Endothelial cell (in vitro differentiated cells): ENCODE measurements at places on chromosomes 5 and 9.

DNA sequence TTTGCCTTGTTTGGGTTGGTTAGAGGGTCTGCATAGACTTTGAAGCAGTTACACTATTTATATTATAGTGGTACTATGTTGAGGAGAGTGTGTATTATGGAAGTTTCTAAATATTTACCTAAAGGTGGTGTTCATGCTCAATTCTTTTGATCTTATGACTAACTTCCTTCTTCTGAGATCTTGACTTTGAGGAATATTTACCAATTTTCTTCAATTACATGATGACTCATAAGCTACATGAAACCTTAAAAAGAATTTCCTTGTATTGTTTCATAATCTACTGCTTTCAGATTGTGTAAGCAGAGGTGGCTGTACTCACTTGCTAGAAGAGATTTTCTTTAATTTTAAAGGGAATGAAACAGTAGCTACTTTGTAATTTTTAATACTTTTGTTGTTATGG, 276.1 kb downstream of the TAF11L14 start:
- H3K4me1 ChIP-seq: peaks cover 9% of the 10 kb centered on the region
- no peak overlapping the region for H3K27ac ChIP-seq
- no peaks in the 10 kb centered on the region for H3K27me3 ChIP-seq

- H3K4me3 ChIP-seq: no peak overlapping the region
- peaks cover 4% of the 10 kb centered on the region for H3K4me1 ChIP-seq
- no peak overlapping the region for H3K27ac ChIP-seq
- no peaks in the 10 kb centered on the region for H3K36me3 ChIP-seq
Observed at GRCh38 chr5:113390224-113390623, 44.6 kb downstream of the TSSK1B start.

- peaks cover 12% of the 10 kb centered on the region for H3K4me1 ChIP-seq
- H3K27me3 ChIP-seq: no peaks in the 10 kb centered on the region
- no peak for DNase-seq
- no peak overlapping the region for H3K27ac ChIP-seq
- no peak overlapping the region for H3K4me3 ChIP-seq
- peaks cover 4% of the 10 kb centered on the region for H3K36me3 ChIP-seq
Observed at GRCh38 chr5:15571081-15571480, 71.1 kb downstream of the FBXL7 start.

- no peak overlapping the region for H3K27ac ChIP-seq
- no peaks in the 10 kb centered on the region for H3K27me3 ChIP-seq
- no peak for DNase-seq
- no peaks in the 10 kb centered on the region for H3K36me3 ChIP-seq
Observed at GRCh38 chr5:58922461-58923171, 339.7 kb downstream of the RAB3C start.

- H3K27ac ChIP-seq: no peak overlapping the region
- no peak overlapping the region for H3K4me3 ChIP-seq
- peaks cover 15% of the 10 kb centered on the region for H3K27me3 ChIP-seq
- no peak for DNase-seq
- peaks cover 16% of the 10 kb centered on the region for H3K4me1 ChIP-seq
Observed at GRCh38 chr9:121813519-121814210, 162.2 kb downstream of the DAB2IP start.

DNA sequence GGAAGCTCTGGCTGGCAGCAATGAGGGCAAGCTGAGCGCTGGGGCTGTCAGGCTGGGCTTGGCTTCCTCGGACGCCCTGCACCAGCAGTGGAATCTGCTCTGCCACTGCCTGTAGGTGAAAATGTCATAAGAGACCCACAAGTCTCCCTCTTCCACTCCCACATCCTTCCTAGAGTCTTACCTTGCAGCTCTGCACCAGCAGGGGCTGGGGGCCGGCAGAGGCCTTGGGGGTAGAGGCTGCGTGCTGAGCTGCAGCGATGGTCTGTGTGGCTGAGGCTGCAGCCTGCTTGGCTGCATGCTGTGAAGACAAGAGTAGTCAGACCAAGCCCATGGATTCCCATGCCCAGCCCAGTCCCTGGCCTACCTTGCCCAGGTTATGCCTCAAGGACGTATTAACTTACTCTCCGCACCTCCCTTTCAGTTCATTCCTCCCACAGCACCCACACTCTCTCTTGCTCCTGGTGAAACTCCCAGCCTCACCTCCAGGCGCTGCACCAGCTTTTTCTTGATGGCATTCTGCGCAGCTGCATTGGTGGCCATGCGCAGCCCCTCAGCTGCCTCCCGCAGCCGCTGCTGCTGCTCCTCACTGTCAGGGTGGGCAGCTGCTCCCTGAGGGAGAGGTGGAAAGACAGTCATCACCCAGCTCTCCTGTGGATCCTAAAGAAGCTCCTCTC, 17.3 kb downstream of the TLN1 start:
- H3K36me3 ChIP-seq: peaks cover 84% of the 10 kb centered on the region
- peak overlapping the region; percentile 67 for H3K4me3 ChIP-seq
- peaks cover 4% of the 10 kb centered on the region for H3K27me3 ChIP-seq
- peak overlapping the region; percentile 42 for H3K27ac ChIP-seq
- no peaks in the 10 kb centered on the region for H3K4me1 ChIP-seq
- DNase-seq: no peak

DNA sequence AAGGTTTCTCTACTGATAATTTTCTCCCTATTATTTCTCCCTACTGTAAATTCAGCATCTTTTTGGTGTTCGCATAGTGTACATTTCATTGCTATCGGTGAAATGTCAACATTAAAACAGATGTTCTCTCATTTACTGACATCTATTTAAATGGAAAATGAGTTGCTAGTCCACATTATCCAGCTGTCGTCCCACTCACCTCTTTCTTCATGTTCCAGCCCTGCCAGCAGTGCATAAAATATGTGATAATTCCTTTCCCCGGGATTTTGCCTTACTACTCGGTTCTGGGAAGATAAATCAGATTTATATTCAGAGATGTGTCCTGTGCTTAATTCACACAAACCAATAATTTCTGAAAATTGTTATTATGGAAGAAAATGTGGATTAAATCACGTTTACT, 155.8 kb downstream of the MYO10 start:
- H3K27me3 ChIP-seq: peaks cover 4% of the 10 kb centered on the region
- H3K27ac ChIP-seq: no peak overlapping the region
- H3K36me3 ChIP-seq: peaks cover 33% of the 10 kb centered on the region
- no peak overlapping the region for H3K4me3 ChIP-seq

GRCh38 chr9:101753716-101754115, 15.3 kb upstream of the GRIN3A start:
- no peak overlapping the region for H3K4me3 ChIP-seq
- no peaks in the 10 kb centered on the region for H3K36me3 ChIP-seq
- peaks cover under 1% of the 10 kb centered on the region for H3K4me1 ChIP-seq
- H3K27me3 ChIP-seq: no peaks in the 10 kb centered on the region

GRCh38 chr9:16704116-16705110, 166.1 kb downstream of the BNC2 start:
- no peak overlapping the region for H3K4me3 ChIP-seq
- DNase-seq: peak; percentile 19
- H3K27ac ChIP-seq: peak overlapping the region; percentile 85
- peaks cover 4% of the 10 kb centered on the region for H3K27me3 ChIP-seq

GRCh38 chr5:105816961-105817360, 1853.8 kb downstream of the EFNA5 start:
- H3K4me3 ChIP-seq: no peak overlapping the region
- H3K27me3 ChIP-seq: no peaks in the 10 kb centered on the region
- no peaks in the 10 kb centered on the region for H3K4me1 ChIP-seq
- H3K27ac ChIP-seq: no peak overlapping the region
- no peak for DNase-seq

DNA sequence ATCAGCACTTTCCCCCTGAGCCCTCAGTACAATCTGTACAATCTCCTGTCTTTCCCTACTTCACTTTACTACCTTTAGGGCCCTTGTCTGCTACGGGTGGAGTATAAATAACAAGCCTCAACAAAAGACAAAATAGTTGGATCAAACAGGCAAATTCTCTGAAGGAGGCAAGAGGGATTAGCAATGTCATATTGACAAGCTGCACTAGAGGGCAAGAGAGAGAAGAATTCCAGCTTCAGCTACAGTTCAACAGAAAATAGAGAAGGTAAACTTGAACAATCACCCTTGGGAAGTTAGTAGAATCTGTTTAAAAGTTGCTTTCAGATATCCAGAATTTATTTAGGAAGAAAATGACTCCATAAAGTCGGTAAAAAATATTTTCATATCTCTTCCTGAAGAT, 68.4 kb upstream of the IZUMO3 start:
- no peaks in the 10 kb centered on the region for H3K36me3 ChIP-seq
- no peak overlapping the region for H3K4me3 ChIP-seq
- no peaks in the 10 kb centered on the region for H3K4me1 ChIP-seq
- DNase-seq: peak; percentile 3

- peaks cover 8% of the 10 kb centered on the region for H3K27me3 ChIP-seq
- H3K36me3 ChIP-seq: peaks cover 34% of the 10 kb centered on the region
- peak overlapping the region; percentile 87 for H3K27ac ChIP-seq
- peaks cover 33% of the 10 kb centered on the region for H3K4me1 ChIP-seq
Observed at GRCh38 chr9:127518091-127518856, 67.0 kb downstream of the LRSAM1 start.

- no peak overlapping the region for H3K27ac ChIP-seq
- peaks cover 3% of the 10 kb centered on the region for H3K36me3 ChIP-seq
- peak overlapping the region; percentile 52 for H3K4me3 ChIP-seq
- DNase-seq: peak; percentile 77
- peaks cover 13% of the 10 kb centered on the region for H3K27me3 ChIP-seq
- no peaks in the 10 kb centered on the region for H3K4me1 ChIP-seq
Observed at GRCh38 chr9:130682421-130683121, 11.0 kb upstream of the EXOSC2 start.

GRCh38 chr5:107619781-107620180, 51.0 kb downstream of the EFNA5 start:
- H3K4me3 ChIP-seq: no peak overlapping the region
- peak overlapping the region; percentile 31 for H3K27ac ChIP-seq
- H3K36me3 ChIP-seq: no peaks in the 10 kb centered on the region
- H3K27me3 ChIP-seq: no peaks in the 10 kb centered on the region
- no peaks in the 10 kb centered on the region for H3K4me1 ChIP-seq

GRCh38 chr5:9658706-9659105, 28.6 kb upstream of the TAS2R1 start:
- H3K27ac ChIP-seq: no peak overlapping the region
- H3K4me1 ChIP-seq: peaks cover 12% of the 10 kb centered on the region
- H3K4me3 ChIP-seq: no peak overlapping the region
- no peaks in the 10 kb centered on the region for H3K36me3 ChIP-seq
- no peak for DNase-seq
